ENCODE measurements at places on chromosomes 2 and 18.
A peak's percentile ranks its signal among the peaks of the same experiment; 100 is the strongest.

DNA sequence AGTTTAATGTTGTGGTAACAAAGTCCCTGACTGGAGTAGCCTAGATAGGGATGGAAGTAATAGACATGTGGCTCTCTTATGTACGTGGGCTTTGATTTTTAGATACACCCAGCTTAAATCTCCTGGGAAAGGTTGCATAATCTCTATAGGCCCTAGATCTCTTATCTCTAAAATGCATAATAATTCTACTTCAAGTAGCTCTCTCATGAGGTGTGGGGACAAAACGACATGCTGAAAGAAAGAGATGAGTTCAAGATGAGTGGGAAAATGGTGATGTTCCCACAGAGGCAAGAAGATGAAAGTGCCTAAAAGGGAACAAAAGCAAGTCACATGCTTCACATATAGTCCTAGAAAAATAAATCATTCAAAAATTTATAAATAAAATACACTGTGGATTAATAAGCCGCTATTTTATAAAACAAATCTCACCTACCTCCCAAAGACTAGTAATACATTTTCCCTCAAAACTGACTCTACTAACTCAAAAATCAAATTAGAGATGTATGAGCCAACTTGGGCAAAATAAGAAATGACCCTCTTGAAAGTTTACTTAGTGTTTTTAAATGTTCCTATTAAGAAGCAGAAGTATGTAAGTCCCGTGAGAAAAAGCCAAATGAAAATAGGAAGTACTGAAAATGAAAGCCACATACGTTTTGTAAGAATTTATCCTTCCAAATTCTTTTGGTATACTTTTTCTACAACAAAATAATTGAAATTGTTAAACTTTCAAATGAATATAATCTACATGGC, 148.2 kb upstream of the ITGA4 start:
- DNase-seq: no peak

DNA sequence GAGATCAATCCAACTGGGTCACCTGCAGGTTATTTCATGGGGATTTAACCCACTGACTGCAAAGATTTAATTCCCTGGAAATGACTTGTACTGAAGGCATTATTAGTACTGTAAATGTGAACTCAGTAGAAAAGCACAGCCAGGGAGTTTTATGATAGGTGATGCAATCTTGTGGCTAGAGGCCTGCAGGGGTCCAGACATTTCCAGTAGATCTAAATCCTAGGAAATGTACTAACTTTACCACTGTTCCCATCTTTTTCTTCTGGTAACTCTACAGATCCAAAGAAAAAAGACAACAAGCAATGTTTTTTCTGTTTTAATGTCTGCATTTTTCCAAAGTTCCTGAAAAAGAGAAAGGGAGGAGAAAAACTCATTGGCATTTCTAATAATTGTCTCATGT, 500.1 kb downstream of the ARHGAP15 start:
- peak; percentile 58 for DNase-seq

GRCh38 chr2:217934321-217935131, 68.3 kb downstream of the TNS1 start:
- DNase-seq: peak; percentile 94

- no peak for DNase-seq
These were observed 7.8 kb upstream of the SERPINB2 start for GRCh38 chr18:63879709-63880108.

GRCh38 chr2:137675584-137676327, 288.5 kb upstream of the HNMT start:
- DNase-seq: no peak

- peak; percentile 66 for DNase-seq
These were observed 159.4 kb downstream of the TPO start for GRCh38 chr2:1572638-1573037.

GRCh38 chr18:67406714-67407113, 109.8 kb downstream of the DSEL start:
- DNase-seq: no peak
